Testis (tissue), 5 donors: ENCODE measurements at places on chromosomes 3 and 15.

DNA sequence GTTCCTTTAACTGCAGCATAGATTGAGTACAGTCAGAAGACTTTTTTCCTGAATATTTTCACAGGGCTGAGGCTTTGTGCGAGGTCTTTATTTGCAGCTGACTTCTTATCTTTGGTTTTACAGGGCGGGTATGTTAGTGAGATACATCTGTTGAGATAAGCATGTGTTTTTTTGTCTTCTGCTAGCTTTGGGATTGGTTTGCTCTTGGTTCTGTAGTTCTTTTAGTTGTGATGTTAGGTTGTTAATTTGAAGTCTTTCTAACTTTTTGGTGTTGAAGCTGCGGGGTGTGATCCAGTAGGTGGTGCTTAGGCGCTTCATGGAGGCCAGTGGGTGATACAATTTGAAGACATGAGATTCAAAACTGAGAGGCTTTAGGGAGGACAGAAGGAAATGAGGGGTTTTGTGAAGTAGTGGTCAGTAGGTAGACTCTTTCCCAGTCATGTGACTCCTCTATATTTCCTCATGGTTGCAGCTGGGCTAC, 67.9 kb upstream of the TNFSF10 start:
- DNase-seq = no peak

- no peak for DNase-seq
Observed at GRCh38 chr3:63687278-63688225, 35.1 kb downstream of the SNTN start.

- DNase-seq = peak; percentile 60
Observed at GRCh38 chr15:62066663-62067447, at the start of gene C2CD4A. TSS of gene C2CD4A (plus strand) at chr15:62066977. CDS start at chr15:62067614, 637 bp downstream.

DNA sequence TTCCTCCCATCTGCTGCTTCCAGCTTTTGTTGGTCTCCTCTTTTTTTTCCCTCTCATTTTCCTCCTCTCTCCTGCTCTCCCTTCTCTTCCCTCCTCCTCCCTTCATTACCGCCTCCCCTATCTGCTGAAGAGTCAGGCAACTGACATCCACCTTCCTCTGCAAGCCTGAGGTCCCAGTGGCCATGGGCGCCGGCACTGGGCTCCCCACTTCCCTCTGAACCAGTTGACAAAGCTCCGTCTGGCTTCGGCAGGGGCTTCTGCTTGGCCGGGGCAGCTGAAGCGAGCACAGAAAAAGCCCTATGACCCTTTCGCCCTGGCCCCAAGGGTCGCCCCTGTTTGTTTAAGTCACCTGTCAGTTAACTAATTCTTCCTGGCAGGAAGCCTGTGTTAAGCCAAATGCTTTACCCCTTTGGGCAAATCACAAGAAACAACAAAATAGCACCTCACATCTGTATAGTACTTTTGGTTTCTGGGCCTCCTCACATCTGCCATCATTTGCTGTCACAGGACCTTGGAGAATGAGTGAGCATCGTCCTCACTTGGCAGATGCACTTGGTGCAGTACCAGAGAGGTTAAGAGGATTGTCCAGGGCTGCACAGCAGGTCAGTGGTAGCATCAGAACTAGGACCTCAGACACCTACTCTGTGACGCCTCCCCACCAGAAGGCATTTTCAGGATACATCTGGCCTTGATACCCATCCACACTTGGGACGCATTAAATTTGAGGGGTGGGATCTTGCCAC, 27.7 kb downstream of the ITGA11 start:
- DNase-seq = peak; percentile 0

DNA sequence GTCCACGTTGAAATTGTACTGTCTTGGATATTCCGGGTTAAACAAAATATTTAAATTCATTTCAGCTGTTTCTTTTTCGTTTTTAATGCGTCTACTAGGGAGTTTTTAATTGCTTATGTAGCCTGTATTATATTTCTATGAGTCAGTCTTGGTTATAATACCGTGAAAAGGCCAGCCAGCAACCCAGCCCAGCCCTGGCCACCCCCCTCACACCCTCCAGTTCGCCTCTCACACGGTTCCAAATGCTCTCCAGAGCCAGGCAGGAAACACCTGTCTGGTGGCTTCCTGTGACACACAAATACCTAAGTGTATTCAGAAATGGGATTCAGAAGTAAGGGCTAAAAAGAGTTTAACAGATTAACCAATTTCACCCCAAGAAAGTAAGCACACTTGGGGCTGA, 4.4 kb downstream of the SH3BP5 start:
- no peak for DNase-seq

- peak; percentile 80 for DNase-seq
Observed at GRCh38 chr3:149512073-149512782, 37.7 kb downstream of the TM4SF4 start.
